ENCODE measurements at places on chromosomes 2 and 18.
A peak's percentile ranks its signal among the peaks of the same experiment; 100 is the strongest.

DNA sequence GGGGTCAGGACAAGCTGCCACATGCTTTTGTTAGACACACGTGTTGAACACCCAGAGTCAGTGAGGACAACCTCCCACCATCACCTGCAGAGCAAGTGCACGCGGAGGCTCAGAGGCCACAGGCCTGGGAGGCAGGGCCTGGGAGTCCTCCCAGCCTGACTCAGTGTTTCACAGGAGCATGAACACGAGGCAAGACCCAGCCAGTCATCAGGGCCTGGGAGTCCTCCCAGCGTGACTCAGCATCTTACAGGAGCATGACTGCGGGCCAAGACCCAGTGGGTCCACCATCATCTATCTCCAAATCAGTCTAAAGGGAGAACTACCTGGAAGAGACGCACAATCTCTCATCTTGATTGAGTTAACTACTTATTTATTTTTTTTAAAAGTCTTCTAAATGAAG is 112.6 kb upstream of the PXDN start:
- no peak for DNase-seq

DNA sequence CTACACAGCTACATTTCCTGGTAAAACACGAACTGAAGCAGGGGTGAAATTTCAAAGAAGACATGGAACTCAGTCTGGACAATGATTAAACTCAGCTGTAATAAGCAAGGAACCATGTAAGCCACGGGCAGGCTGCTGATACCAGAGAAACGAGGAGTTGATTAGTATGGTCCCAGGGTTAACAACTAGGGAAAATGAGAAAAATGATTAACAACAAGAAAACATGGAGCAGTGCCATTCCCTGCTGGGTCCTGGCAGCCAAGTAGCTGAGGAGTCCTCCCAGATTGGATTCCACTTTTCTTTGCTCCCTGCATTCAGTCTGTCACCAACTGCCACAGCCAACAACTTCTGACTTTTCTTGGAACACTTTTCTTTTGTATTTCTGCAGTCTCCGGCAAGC is 517.0 kb upstream of the KLHL29 start:
- no peak for DNase-seq

DNA sequence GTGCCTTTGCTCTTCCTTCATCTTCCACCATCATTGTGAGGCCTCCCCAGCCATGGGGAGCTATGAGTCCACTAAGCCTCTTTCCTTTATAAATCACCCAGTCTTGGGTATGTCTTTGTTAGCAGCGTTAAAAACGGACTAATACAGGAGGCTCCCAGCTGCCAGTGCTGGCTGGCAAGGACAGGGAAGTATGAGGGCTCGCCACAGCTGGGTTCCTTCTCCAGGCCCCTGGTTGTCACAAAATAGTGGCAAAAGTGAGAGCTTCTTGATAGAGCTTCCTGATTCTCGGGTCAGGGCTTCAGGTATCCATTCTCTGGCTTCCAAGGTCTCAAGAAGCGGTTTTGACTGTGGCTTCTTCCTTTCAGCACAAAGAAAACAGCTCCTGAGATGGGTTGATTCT is 85.0 kb downstream of the ZNF516 start:
- no peak for DNase-seq

- no peak for DNase-seq
Measured at GRCh38 chr2:237281836-237282306, 132.1 kb downstream of the COL6A3 start.

- no peak for DNase-seq
Measured at GRCh38 chr2:237355701-237356100, 58.3 kb downstream of the COL6A3 start.

DNA sequence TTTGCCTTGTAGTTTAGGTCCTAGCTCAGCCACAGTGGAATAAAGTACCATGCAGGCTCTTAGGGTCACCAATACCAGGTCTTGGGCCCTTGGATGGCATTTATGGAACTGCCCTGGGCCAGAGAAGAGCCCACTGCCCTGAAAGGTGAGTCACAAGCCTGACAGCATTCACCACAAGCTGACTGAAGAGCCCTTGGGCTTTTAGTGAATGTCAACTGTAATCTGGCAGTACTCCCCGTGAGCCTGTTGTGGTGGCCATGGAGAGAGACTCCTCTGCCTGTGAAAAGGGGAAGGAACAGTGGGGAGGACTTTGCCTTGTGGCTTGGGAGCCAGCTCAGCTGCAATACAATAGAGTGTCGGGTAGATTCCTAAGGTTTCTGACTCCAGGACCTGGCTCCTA is 1389.7 kb downstream of the DSC3 start:
- DNase-seq: no peak

- DNase-seq: no peak
Measured at GRCh38 chr2:81093031-81093430, 788.5 kb upstream of the LRRTM1 start.

DNA sequence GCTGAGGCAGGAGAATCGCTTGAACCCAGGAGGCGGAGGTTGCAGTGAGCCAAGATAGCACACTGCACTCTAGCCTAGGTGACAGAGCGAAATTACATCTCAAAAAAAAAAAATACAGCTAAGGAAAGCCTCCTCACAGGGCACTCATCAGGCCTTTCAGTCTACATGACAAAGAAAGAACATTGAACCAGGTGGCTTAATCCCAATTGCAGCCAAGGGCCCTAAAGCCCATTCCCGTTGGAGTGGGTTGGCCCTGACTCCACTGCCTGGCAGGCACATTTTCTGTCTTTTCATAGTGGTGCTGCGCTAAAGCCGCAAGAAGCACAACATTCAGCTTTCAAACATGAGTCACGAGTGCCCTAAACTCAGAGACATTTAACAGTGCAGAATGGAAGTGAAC is 372.5 kb downstream of the RNF144A start:
- no peak for DNase-seq

- DNase-seq: no peak
Measured at GRCh38 chr2:10324095-10324832, 21.6 kb downstream of the HPCAL1 start.

DNA sequence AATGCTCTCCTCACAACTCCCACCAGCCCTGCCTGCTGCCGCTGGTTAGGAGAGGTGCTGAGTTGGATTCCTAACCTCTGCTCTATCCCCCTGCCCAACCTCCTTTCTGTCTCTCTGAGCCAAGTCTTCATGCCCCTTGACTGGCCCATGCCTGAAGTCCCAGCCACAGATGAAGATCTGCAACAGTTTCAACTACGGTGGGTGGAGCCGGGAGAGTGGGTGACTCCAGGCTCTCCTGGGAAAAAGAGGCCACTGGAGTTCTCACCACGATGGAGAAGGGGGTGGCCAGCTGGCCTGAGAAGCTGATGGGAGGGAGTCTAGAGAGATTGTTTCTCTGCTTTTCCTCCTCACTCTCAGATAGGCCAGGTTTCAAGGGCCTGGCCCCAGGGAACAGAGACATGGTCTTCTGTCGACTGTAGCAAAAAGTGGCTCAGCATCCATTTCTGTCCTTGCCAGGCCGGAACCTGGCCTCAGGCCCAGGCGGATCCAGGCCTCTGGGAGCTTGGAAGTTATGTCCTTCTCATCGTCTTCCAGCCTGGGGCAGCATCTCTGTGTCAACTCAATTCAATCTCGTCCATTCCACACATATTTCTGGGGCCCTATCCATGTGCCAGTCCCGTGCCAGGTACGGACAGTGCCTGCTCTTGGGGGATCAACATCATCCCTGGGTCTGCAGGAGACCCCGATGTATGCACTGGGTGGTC is 75.3 kb downstream of the INHBB start:
- no peak for DNase-seq

GRCh38 chr2:84851876-84852275 is 29.0 kb downstream of the TRABD2A start:
- no peak for DNase-seq

- peak; percentile 41 for DNase-seq
Measured at GRCh38 chr2:42792087-42792582, 248 bp downstream of the HAAO start.

All from CD4-positive, alpha-beta T cell treated with Interleukin-15 for 1 hour (primary cell).